SK-N-SH (cell line): ENCODE measurements at places on chromosomes 11 and 22.
A peak's percentile ranks its signal among the peaks of the same experiment; 100 is the strongest.

GRCh38 chr11:19890308-19890707 is 177.7 kb downstream of the NAV2 start:
- no peak for DNase-seq
- peak overlapping the region; percentile 82 for H3K27ac ChIP-seq
- no peak overlapping the region for H3K4me3 ChIP-seq
- peaks cover 73% of the 10 kb centered on the region for H3K36me3 ChIP-seq
- no peaks in the 10 kb centered on the region for H3K27me3 ChIP-seq

- H3K4me1 ChIP-seq = no peaks in the 10 kb centered on the region
- no peaks in the 10 kb centered on the region for H3K27me3 ChIP-seq
- no peak for DNase-seq
- H3K4me3 ChIP-seq = no peak overlapping the region
- H3K36me3 ChIP-seq = no peaks in the 10 kb centered on the region
Measured at GRCh38 chr11:98227278-98227677, 793.5 kb upstream of the CNTN5 start.

GRCh38 chr11:91966368-91966767 is 258.2 kb upstream of the FAT3 start:
- no peak overlapping the region for H3K27ac ChIP-seq
- no peak for DNase-seq
- H3K27me3 ChIP-seq = no peaks in the 10 kb centered on the region
- H3K4me1 ChIP-seq = no peaks in the 10 kb centered on the region
- H3K4me3 ChIP-seq = no peak overlapping the region

DNA sequence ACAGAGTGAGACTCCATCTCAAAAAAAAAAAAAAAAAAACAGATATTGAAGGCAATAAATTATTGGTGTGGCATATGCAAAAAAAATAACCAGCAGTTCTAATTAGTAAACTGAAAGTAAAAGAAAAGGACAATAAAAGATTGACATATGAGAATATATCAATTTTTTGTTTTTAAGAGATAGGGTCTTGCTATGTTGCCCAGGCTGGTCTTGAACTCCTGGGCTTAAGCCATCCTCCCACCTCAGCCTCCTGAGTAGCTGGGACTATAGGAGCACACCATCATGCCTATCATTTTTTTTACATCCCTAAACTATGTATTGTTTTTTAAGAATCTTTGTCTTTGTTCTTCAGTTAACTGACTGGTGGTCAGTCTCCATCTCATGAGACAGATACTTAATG is 31.5 kb downstream of the PACSIN2 start:
- H3K36me3 ChIP-seq = no peaks in the 10 kb centered on the region
- no peaks in the 10 kb centered on the region for H3K27me3 ChIP-seq
- no peak overlapping the region for H3K4me3 ChIP-seq
- no peak for DNase-seq

DNA sequence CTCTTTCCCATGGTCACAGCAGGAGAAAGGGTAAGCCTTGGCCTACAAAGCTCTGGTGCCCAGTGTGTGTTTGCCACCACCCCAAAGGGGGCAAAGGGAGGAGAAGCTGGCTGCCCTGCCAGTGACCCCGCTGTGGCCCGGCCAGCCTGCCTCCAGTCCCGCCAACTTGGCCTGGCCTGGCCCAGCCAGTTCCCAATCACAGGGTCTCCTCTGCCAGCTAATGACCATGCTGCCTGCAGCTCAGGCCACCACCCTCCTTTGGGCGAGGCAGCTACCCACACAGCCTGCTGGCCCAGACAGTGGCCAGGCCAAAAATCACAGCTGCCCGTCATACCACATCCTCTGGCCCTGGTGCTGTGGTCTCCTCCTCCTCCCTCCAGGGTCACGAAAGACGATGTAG is 5.1 kb downstream of the GDPD5 start:
- no peak overlapping the region for H3K4me3 ChIP-seq
- H3K36me3 ChIP-seq = no peaks in the 10 kb centered on the region
- no peak for DNase-seq
- no peaks in the 10 kb centered on the region for H3K27me3 ChIP-seq
- H3K27ac ChIP-seq = no peak overlapping the region

GRCh38 chr22:17132112-17132511 is 11.0 kb upstream of the TMEM121B start:
- H3K27ac ChIP-seq = no peak overlapping the region
- H3K36me3 ChIP-seq = no peaks in the 10 kb centered on the region
- H3K27me3 ChIP-seq = no peaks in the 10 kb centered on the region
- H3K4me3 ChIP-seq = no peak overlapping the region
- H3K4me1 ChIP-seq = no peaks in the 10 kb centered on the region; the same call in 1 of the 2 replicates
- no peak for DNase-seq

GRCh38 chr11:19410032-19410431 is 169.3 kb upstream of the E2F8 start:
- peaks cover 7% of the 10 kb centered on the region; the same call in 1 of the 2 replicates for H3K27me3 ChIP-seq
- no peaks in the 10 kb centered on the region for H3K4me1 ChIP-seq
- H3K27ac ChIP-seq = no peak overlapping the region
- no peaks in the 10 kb centered on the region for H3K36me3 ChIP-seq
- H3K4me3 ChIP-seq = no peak overlapping the region

DNA sequence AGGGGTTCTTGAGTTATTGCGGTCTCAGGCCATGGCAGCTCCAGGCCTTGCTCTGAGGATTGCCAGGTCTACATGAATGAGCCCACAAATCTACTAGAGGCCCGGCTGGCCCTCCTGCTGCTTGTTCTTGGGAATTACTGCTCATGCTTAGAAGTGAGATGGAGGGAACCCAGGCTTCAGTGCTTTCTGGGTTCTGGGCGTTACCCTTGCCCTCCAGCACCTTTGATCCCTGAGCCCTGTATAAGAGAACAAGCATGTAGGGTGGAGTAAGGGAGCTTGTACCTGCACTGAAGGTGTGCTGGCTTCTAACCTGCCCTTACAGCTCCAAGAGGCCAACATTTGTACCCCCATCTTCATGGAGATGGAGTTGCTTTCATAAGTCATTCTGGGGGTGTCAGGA is 4.0 kb downstream of the NAA40 start:
- H3K4me1 ChIP-seq = peaks cover 28% of the 10 kb centered on the region; the same call in 1 of the 2 replicates
- H3K36me3 ChIP-seq = peaks cover 8% of the 10 kb centered on the region; the same call in 1 of the 2 replicates
- no peak overlapping the region for H3K27ac ChIP-seq
- no peak for DNase-seq
- no peaks in the 10 kb centered on the region for H3K27me3 ChIP-seq
- H3K4me3 ChIP-seq = no peak overlapping the region

DNA sequence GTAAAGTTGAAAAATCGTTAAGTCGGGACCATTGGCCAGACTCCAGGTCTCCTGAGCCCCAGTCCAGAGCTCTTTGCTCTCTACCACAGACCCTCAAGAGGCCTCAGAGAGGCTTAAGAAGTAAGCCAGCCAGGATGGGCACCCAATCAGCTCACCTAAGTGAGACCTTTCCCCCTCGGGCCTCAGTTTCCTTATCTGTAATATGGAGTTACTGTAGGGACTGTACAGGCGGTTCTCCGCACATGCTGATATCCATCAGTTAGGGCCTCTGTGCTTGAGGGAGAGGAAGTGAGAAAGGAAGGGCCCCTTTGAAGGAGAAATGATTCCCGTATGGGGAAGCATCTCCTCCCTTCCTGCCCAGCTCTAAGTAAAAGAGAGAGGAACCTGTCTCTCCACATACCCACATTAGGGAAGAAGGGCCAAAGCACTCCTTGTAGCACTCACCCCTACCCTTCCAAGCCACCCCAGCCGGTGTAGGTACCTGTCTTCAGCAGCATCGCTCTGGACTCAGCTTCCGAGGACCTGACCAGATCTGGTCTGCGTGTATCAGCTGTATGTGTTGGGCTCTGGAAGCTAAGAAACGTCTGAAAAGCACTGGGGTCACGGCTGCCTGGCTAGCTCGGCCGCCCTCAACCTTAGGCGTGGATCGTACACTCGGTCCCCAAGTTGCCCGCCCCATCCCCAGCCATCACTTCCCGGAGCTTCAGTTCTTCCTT is 653 bp downstream of the NAGA start:
- DNase-seq = no peak
- H3K27me3 ChIP-seq = no peaks in the 10 kb centered on the region
- H3K4me1 ChIP-seq = peaks cover 8% of the 10 kb centered on the region; the same call in 1 of the 2 replicates
- no peaks in the 10 kb centered on the region; the same call in 1 of the 2 replicates for H3K36me3 ChIP-seq

- H3K27ac ChIP-seq = no peak overlapping the region
- H3K4me1 ChIP-seq = no peaks in the 10 kb centered on the region
- no peak for DNase-seq
- no peaks in the 10 kb centered on the region for H3K27me3 ChIP-seq
Measured at GRCh38 chr11:112469376-112469775, 208.7 kb upstream of the PLET1 start.

DNA sequence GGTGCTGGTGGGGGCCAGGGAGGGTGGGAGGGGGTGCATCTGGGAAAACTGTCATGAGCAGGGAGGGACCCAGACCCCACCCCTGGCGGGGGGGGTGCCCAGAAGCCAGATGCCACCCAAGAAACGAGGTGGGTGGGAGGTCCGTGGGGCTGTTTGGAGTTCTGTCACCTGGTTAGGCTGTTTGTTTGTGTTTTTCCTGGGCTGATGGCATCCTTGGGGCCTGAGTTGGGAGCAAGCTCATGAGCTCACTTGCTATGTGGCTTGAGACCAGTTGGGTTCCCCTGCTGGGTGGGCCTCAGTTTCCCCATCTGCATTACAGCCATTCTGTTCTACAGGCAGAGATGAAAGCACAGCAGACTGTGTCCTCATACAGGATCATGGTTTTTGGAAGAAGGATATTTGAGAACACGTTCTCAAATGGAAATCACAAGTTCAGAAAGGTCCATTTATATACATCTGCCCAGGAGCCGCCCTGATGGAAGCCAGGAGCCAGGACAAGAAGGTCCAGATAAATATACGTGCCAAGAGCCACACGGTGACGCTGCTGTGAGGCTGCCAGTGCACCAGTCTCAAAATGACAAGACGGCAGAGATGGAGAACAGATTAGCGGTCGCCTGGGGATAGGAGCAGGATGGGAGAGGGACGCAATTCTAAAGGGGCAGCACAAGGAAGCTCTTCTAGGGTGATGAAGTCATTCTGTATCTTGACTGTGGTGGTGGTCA is 312.9 kb downstream of the MN1 start:
- no peak overlapping the region for H3K4me3 ChIP-seq
- no peak overlapping the region for H3K27ac ChIP-seq
- H3K4me1 ChIP-seq = peaks cover 5% of the 10 kb centered on the region; the same call in 1 of the 2 replicates

- H3K4me1 ChIP-seq = no peaks in the 10 kb centered on the region
- H3K27me3 ChIP-seq = no peaks in the 10 kb centered on the region
- no peak for DNase-seq
- H3K36me3 ChIP-seq = no peaks in the 10 kb centered on the region
- no peak overlapping the region for H3K4me3 ChIP-seq
- no peak overlapping the region for H3K27ac ChIP-seq
Measured at GRCh38 chr11:41379084-41379483, 80.4 kb downstream of the LRRC4C start.

DNA sequence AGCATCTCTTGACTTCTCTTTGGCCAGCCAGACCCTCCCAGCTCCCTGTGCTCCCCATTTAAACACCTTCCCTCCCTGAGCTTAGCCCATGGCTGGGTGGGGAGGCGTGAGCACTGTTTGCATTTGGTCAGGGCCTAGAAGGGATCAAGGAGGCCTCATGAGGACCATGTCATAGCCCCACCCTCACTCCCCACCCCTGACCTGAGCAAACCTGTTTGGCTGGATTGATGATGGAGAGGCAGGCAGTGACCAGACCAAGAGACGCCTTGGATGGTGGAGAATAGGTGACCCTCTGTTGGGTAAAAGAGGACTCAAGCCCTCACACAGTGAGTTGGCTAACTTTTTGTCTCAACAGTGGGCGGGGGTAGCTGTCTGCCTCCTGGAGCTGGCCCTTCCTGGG is 49.9 kb downstream of the ST3GAL4 start:
- peaks cover 9% of the 10 kb centered on the region; the same call in 1 of the 2 replicates for H3K36me3 ChIP-seq
- H3K27me3 ChIP-seq = no peaks in the 10 kb centered on the region
- H3K27ac ChIP-seq = no peak overlapping the region
- H3K4me1 ChIP-seq = peaks cover 10% of the 10 kb centered on the region; the same call in 1 of the 2 replicates
- no peak for DNase-seq
- no peak overlapping the region for H3K4me3 ChIP-seq

DNA sequence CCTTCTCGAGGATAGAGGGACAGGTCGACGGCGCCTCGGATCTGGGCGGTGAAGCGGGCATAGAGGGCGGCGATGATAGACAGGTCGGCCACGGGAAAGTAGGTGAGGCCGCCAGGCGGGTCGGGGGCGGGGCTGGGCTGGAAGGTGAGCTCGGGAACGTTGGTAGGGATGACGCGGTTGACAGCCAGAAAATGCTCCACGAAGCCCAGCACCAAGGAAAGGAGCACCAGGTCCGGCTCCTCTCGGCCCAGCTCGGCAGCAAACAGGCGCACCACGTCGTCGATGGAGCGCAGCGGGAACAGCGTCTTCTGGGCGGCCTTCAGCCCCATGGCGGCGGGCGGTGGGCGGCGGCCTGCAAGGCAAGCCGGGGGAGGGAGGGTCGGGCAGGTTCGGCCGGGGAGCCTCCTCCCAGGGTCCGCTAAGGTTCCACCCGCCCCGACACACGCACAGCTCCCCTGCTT is 540 bp downstream of the MEN1 start:
- peak overlapping the region; percentile 48; the same call in 1 of the 2 replicates for H3K27ac ChIP-seq
- H3K4me1 ChIP-seq = peaks cover 8% of the 10 kb centered on the region; the same call in 1 of the 2 replicates
- no peaks in the 10 kb centered on the region for H3K36me3 ChIP-seq
- no peaks in the 10 kb centered on the region for H3K27me3 ChIP-seq
- peak overlapping the region; percentile 68 for H3K4me3 ChIP-seq

DNA sequence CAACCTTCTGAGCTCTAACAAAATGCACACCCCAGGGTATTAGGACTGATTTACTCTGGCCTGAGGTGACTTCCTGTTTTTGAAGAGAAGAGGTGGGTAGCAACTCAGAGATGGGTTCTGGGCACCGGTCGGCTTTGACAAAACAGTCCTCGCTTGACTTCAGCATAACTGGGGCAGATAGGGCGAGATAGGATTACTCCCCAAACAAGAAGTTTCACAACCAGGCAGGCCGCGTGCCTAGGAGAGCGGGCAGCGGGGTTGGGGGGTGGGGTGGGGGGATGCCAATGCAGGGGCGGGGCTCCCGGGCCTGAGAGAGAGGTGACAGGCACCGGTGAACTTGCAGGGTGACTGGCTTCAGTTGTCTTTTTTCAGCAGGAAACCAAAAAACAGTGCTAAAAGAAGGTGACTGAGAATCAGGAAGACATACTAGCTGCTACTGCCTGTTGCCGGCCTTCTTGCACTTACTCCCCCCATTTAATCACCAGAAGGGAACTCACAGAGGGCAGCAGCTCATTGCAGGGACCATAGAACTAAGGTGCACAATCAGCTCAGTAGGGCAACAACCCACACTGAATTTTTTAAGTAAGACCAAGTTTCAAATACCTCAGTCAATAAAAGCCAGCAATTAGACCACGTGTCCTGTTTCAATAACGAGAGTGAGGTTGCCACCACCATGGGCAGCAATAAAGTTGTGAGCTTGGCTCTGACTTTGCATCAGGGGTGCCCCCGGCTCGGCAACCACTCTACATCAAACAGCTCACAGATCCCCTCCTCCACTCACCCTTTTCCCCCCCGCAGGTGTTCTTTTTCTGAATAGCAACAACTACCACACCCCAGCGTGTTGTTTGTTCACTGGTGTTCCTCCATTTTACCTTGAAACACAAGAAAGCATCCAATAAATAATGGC is 37.2 kb upstream of the ETS1 start:
- no peak overlapping the region for H3K27ac ChIP-seq
- no peak for DNase-seq
- H3K27me3 ChIP-seq = no peaks in the 10 kb centered on the region
- no peak overlapping the region for H3K4me3 ChIP-seq
- H3K4me1 ChIP-seq = peaks cover 22% of the 10 kb centered on the region

GRCh38 chr11:128299132-128299726 is 288.1 kb downstream of the ETS1 start:
- H3K4me3 ChIP-seq = no peak overlapping the region
- no peak overlapping the region for H3K27ac ChIP-seq
- no peak for DNase-seq
- H3K4me1 ChIP-seq = no peaks in the 10 kb centered on the region
